ENCODE measurements at places on chromosomes 5 and 9.

GRCh38 chr5:144960296-144960695, 789.6 kb downstream of the KCTD16 start:
- DNase-seq: no peak

- DNase-seq: no peak
Observed at GRCh38 chr5:132639706-132640130, 18.3 kb upstream of the IL13 start.

DNA sequence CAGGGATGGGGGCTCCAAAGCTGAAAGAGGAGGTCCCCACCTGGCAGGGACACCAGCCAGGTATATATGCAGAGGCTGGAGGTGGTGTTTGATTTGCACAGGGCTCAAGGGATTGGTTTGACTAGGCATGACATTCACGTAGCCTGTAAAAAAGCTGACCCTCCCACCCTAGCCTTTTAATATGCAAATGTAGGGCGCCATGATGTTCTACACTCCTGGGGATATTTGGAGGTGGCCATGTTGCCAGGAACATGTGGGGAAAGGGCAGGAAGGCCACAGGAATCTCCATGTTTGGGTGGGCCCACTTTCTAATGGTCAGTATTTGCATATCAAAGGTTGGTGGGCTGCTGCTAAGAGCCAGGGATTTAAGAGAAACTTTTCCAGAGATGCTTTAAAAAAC, 12.0 kb upstream of the THG1L start:
- no peak for DNase-seq

- no peak for DNase-seq
Observed at GRCh38 chr5:146799231-146799630, 79.3 kb downstream of the PPP2R2B start.

GRCh38 chr5:147234825-147235635, at the start of gene STK32A:
Gene STK32A (plus strand): TSS chr5:147235026. CDS start chr5:147239635, 4,609 bp downstream.
- DNase-seq: peak; percentile 64

DNA sequence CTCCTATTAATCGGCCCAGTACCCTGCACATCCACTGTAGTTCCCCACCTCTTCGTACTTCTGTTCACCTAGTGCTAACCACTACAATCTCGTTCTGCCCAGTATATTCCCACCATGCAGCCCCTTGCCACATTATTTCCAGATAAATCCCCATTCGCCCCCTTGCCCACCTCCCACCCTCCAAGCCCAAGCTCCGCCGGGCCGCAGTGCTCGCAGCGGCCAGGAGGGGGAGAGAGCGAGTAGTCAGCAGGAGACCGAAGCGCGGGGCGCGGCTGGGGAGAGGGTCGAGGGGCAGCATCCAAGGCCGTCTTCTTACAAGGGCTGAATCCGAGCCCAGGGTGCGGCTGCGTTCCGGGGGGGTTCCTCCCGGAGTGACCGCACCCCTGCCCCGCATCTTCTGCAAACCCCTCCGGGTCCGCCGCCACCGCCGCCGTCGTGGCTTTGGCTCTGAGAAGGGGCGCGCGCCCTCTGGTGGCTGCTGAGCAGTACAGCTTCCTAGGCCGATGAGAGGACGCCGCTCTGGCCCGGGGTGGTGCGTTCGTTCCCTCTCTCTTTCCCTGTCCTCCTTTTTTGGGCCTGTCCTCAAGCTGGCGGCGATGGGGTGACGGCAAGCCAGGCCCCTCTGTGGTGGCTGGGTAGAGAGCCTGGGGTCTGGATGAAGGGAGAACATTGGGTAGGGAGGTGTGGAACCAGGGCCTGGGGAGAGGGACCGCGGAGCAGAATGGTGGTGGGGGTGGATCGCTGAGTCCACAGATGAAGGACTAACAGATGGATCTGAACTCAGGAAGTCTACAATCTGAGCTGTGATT, 30.0 kb upstream of the PSD2 start:
- DNase-seq: peak; percentile 91

DNA sequence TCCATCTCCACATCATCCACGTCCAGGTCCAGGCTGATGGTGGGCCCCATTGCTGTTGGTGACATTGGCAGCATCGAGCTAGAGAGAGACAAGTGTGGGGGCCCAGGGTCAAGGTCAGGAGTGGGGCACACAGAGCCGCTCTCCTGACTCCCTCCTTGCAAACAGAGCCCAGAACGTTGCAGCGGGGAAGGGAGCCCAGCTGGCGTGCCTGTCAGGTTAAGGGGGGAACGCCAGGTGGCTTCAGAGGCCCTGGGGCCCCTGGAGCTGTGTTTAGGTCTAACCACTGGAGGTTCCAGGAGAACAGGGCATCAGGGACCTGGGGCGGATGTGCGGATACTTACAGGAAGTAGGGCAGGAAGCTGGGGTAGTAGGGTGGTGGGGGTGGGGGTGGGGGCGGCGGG, 7.5 kb downstream of the RNF44 start:
- no peak for DNase-seq

DNA sequence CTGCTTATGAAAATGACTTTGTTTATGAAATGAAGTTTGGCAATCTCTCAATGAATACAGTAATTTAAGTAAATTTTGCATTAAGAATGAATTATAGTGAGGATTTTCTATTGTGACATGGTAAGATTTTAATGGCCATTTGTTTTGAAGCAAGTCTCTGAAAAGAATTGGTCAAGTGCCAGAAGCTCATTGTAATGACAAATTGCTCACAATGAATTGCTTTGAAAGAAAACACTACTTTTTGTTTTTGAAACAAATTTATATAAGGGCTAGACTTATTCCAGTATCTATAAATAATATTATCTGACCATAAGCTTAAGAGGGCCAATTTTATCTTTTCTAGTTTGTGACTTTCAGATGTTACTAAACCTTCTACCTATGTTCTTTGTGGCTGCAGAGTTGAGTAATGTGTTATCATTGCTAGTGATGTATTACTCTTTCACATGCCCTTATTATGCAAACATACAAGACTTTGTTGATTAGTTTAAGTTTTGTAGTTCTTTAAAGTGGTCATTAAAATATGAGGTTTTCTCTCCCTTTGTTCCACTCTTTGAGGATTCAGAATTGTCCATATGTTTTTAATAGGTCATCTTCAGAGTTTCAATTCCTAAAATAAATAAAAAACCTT, 93.0 kb upstream of the ZNF608 start:
- DNase-seq: no peak

DNA sequence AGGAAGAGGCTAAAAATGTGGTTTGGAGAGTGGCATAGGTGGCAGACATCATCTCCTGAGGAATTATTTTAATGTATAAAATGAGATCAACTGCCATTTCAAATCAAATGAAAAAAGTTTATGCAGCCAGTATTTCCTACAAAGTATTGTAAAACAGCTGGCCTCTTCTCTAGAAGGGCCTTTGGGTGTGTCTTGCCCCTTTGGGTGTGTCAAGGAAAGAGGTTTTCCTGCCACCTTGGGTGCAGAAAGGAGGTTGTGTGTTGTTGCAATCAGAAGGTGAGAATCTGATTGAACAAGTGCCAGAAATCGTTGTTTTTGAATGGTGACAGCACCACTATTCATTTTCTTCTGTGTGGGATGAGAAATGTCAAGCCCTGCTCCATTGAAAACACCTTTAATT, 127.4 kb downstream of the RMI1 start:
- DNase-seq: no peak

DNA sequence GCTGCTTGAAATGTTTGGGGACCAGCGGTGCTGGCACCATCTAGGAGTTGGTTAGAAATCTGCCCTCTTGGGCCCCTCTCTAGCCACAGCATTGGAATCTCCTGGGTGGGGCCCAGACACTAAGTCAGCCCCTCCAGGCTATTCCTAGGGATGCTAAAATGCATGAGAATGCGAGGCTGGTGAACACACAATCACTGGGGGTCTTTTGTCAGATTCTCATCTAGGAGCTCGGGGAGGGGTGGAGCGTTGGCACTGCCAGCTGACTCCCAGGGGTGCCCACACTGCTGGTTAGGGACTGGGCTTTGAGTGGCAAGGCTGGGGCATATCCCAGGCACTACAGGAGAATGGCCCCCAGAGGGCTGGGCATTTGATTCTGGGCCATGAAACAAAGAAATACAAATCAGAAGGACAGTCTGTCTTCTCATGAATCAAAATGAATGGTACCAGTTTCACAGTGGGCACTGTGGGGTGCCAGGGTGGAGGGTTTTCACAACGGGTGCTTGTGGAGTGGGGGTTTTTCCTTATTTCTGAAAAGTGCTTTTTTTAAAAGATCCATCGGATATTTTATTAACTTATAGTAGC, 127.8 kb upstream of the RAPGEF1 start:
- no peak for DNase-seq

DNA sequence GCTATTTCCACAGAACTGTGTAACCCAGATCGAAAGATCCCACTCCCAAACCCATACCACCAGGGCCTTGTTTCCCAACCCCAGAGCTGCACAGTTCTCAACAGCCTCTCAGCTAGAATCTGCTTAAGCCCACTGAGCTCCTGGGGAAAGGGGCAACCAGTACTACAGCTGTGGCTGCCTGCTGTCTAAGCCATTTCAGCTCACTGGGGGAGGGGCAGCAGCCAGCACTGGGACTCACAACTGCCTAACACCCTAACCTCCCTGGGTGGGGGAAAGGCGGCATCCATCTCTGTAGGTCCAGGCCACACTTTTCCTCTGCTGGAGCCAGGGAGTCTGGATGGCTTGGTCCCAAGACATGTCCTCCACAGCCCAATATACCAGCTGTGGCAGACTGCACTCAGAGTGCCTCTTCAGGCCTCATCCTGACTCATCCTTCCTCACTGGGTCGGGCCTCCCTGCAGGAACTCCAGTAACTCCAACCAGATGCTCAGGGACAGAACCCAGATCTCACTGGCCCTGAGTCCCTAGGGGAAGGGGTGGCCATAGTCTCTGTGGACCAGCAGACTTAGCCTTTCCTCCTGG, 241.4 kb downstream of the HINT1 start:
- no peak for DNase-seq

DNA sequence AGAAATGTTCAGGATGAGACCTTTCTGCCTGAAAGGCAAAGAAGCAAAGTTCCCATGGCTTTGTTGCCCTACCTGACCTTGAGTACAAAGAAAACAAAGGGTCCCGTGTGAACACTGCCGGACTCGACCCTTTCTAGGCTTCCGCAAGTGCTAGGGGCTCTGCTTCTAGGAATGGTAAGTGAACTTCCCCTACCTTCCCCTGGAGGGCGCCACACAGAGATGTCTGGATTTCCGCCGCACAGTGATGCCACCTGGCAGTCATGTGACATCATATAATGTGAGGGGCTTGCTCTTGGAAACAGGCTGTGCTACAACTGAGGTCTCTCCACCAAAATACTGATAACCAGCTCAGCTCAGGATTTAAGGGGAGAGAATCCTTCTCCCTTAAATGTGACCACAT, 56.6 kb downstream of the HSD17B3 start:
- DNase-seq: no peak

GRCh38 chr5:76709762-76710161, 6.2 kb upstream of the F2R start:
- DNase-seq: no peak

DNA sequence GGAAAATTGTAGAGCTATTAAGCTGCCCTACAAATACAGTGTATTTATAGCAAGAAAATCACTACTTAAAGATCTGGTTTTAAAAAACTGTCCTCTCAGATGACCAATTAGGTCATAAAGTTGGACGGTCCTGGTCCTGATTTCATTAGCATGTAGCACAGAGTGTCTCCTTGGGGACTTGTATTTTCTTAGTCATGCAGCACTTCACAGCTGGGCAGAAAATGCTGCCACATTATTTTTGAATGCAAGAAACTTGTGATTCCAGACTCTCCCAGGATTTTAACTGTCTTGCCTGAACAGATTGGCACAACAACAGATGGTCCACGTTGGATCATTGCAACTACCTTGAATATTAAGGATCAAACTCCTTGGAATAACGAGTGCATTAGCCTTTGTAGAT, 348.1 kb upstream of the SGCD start:
- no peak for DNase-seq

DNA sequence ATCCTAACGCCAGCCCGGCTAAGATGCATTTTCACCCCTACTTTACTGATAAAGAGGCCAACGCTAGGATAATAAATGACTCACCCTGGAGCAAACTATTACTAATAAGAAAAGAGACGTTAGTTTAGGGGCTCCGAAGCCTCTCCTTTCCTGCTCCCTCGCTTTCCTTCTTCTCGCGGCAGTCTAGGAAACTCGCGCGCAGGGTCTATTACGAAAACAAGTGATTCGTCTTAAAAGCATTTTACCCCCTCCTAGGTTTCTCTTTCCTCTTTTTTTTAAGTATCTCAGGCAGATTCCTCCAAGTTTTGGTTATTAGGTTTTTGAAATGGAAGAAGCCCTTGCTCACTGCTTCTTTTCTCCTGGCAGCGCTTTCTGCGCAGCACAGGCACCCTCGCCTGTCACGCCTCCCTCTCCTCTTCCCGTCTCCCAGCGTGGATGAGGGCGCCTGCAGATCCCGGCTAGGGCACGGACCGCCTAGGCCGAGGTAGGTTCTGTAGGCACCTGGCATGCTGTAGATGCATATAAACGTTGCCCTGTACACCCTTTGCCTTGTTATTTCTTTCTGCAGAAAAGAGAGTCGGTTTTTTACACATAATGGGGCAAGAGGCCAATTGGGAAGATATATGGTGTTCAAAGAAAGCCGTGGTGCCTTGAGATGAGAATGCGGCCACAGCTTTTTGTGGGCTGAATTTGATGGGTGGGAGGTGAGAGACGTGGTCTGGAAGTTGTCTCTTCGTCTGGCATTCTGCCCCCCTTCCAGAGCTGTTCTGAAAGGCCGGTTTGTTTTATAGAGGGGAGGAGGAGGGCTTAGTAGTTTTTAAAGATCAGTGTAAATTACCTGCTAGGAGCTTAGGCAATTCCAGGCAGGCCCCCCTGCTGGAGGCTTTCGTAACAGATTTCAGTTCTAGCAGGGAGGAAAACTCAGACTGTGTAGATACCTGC, 983 bp downstream of the GCNT1 start:
- peak; percentile 57 for DNase-seq

GRCh38 chr9:97425973-97426336, 14.1 kb downstream of the TDRD7 start:
- DNase-seq: no peak

GRCh38 chr5:78927657-78928282, 57.3 kb downstream of the ARSB start:
- DNase-seq: no peak

- DNase-seq: no peak
Observed at GRCh38 chr9:87357600-87357999, 140.1 kb upstream of the DAPK1 start.

GRCh38 chr5:176996780-176997179, 9.8 kb downstream of the UIMC1 start:
- DNase-seq: no peak

All from right forelimb (tissue), 1 donor.